ENCODE measurements at places on chromosomes 11 and 22.
A peak's percentile ranks its signal among the peaks of the same experiment; 100 is the strongest.

DNA sequence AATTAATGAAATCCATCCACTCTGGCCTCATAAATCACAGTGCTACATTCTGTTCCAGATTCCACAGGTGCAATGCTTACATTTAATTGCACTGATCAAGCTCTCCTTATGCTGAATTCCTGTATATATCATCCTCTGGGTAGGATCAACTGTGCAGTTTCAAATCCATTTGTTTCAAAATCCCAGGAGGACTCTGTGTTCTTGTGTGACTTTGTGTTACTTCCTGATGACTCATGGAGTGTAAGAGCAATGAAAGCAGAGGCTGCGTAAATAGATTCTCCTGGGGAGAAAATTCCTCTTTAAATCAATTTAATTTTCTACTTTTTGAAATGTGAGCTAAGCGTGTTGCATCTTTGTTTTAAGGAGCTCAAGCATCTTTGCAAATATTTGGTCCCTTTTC is 752.7 kb downstream of the METTL15 start:
- DNase-seq: no peak

DNA sequence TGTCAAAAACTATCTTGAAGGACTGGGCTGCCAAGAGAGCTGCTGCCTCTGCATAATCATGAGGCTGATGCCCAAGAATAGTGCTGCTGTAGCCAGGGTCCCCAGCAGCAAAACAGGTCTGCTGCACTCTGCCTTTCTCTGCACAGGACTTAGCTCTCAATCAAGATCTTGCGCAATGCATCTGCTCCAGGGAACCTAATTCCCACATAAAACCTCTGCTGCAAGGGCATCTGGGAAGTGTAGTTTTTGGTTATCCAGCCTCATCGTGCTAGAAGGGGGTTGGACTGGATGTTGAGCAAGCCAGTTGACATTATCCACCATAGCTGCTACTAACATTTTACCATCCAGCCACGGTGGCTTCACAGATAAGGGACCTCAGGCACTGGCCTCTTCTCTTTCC is 192.7 kb downstream of the C11orf91 start:
- no peak for DNase-seq

DNA sequence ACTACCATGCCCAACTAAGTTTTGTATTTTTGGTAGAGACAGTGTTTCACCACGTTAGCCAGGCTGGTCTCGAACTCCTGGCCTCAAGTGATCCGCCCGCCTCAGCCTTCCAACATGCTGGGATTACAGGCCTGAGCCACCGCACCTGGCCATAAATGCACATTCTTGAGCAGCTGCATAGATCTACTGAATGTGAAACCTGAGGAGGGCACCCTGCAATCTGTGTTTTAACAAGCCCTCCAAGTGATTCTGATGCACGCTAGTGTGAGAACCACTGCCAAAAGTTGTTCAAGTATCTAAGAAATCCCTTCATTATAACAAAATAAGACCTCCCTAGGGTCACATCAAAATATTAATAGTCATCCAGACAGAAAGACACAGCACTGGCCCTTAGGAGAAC is 89.3 kb downstream of the RDX start:
- peak; percentile 15 for DNase-seq

DNA sequence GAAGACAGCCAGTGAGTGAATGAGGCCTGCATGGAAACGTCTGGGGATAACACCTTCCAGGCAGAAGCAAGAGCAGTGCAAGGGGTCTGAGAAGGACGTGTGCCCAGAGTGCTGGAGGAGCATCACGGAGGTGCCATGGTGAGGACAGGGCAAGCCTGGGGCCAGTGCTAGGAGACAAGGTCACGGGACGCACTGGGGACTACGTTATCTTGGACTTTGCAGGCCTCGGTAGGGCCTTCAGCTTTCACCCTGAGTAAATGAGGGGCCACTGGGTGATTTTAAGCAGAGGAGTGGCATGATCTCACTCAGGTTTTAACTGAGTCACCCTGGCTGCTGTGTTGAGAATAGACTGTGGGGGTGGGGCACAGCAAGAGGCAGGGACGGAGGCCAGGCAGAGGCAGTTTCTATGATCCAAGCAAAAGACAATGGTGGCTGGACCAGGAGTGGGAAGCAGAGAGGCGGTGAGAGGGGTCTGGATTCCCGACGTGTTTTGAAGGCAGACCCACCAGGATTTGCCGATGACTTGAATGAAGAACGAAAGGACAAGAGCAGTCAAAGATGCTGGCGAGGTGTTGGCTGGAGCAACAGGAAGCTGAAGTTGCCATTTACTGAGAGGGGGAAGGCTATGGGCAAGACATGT is 102.7 kb upstream of the PARVA start:
- no peak for DNase-seq

DNA sequence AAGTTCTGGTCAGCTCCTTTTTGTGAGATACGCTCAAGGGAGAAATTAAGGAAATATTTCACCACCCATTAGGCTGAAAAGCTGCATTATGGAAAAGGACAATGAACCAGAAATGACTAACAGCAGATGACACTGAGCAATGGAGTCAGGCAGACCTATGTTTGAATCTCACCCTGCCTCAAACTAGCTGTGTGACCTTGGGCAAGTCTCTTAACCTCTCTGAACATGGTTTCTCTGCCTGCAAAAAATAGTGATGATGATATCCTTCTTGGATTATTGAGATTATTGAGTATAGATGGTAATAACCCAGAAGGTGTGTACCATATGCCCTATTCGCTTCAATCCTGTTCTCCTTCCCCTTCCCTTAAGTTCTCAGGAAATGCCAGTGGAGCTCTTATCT is 2.9 kb upstream of the PRDM11 start:
- no peak for DNase-seq

GRCh38 chr22:42719133-42719532 is 1.5 kb downstream of the A4GALT start:
- DNase-seq: no peak

DNA sequence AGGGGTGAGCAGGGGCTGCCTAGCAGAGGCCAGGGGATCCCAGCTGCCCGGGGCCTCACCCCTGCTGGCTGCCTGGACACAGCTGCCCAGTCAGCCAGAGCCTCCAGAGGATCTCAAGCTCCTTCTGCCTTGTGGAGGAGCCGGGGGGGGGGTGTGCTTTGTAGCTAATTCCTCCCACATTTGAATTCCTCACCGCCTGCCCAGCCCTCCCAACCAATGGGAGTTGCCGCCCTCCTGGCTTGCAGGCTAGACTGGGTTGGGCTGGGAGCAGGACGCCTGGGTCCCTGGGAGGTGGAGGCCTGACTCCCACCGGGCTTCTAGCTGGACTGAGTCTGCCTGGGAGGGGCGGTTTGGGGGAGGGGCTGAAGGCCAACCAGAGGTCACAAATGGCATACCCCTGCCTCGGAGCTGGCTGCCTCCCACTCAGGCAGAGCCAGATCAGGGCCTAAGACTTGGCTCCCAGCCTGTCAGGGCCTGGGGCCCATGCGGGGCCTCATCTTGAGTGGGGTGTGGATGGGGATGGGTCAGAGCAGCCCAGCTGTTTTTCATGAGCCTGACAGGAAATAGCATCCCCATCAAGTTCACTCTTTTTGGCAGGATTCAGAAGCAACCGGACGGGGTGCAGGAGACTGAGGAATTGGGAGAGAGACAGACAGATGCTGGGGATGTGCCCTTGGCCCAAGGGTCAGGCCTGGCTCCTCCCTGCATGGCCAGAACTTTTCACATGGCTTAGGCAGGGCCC is 29.2 kb upstream of the PDE2A start:
- DNase-seq: peak; percentile 86

- peak; percentile 47 for DNase-seq
Observed at GRCh38 chr22:20298803-20299745, 20.8 kb downstream of the DGCR6L start.

DNA sequence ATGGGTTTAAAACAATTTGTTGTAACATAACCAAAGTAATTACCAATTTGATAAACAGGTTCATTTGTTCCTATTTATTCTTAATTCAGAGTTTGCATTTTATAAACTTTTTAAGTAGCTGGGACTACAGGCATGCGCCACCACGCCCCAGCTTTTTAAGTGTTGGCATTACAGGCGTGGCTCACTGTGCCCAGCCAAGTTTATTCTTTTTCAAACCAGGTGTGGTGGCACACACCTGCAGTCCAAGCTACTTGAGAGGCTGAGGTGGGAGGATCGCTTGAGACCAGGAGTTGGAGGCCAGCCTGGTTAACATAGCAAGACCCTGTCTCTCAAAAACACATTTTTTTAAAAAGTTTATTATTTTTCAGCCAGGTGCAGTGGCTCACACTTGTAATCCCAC is 19.1 kb downstream of the PPFIA1 start:
- DNase-seq: no peak

- DNase-seq: no peak
Observed at GRCh38 chr22:49208768-49209252, 618.9 kb downstream of the BRD1 start.

DNA sequence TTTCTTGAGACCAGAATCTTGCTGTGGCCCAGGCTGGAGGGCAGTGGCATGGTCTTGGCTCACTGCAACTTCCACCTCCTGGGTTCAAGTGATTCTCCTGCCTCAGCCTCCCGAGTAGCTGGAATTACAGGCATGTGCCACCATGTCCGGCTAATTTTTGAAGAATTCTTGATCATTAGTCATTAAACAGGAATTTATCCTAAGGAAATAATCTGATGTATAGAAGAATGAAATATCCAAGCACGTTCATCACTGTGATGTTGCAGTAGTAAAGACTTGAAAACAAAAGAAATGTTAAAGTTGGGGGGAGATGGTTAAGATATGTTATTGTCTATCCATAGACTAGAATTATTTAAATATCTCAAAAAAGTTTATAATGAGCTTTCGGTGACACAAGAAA is 23.6 kb downstream of the CBL start:
- no peak for DNase-seq

GRCh38 chr11:33618351-33618710 is 82.3 kb downstream of the C11orf91 start:
- no peak for DNase-seq

- DNase-seq: peak; percentile 40
Observed at GRCh38 chr11:62832336-62833234, at the start of gene TEX54. Gene TEX54 (minus strand): TSS chr11:62832841.

GRCh38 chr22:37229012-37229804 is 14.9 kb downstream of the RAC2 start:
- DNase-seq: no peak

- DNase-seq: no peak
Observed at GRCh38 chr11:117414724-117415123, 87.1 kb downstream of the CEP164 start.

GRCh38 chr11:36123336-36124101 is 165.7 kb downstream of the COMMD9 start:
- DNase-seq: peak; percentile 48

GRCh38 chr11:35785287-35786167 is 123.0 kb downstream of the TRIM44 start:
- DNase-seq: no peak

- DNase-seq: peak; percentile 21
Observed at GRCh38 chr11:74466916-74467885, at the start of gene KCNE3. Gene KCNE3 (minus strand): TSS chr11:74467549. CDS start chr11:74457563, 9,986 bp downstream.

GRCh38 chr22:45688600-45689080 is 17.0 kb downstream of the ATXN10 start:
- DNase-seq: no peak

DNA sequence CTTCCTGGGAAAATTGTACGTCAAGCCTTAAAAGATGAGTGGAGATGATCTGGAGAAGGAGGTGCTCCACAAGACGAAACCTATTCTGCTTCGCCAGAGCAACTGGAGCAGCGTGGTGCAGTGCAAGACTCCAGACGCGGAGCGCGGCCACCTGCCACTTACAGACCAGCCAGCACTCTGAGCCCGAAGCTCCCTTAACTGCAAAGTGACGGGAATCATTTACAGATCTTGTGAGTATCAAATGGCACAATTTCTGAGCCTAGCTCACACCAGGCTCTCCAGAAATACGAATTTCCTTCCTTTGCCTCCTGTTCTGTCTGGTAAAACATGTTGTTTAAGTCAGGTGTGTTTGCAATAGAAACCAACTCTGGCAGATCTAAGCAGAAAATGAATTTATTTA is 369.3 kb downstream of the CADM1 start:
- DNase-seq: no peak

- no peak for DNase-seq
Observed at GRCh38 chr11:59403546-59403945, 22.7 kb downstream of the OR5A2 start.

DNA sequence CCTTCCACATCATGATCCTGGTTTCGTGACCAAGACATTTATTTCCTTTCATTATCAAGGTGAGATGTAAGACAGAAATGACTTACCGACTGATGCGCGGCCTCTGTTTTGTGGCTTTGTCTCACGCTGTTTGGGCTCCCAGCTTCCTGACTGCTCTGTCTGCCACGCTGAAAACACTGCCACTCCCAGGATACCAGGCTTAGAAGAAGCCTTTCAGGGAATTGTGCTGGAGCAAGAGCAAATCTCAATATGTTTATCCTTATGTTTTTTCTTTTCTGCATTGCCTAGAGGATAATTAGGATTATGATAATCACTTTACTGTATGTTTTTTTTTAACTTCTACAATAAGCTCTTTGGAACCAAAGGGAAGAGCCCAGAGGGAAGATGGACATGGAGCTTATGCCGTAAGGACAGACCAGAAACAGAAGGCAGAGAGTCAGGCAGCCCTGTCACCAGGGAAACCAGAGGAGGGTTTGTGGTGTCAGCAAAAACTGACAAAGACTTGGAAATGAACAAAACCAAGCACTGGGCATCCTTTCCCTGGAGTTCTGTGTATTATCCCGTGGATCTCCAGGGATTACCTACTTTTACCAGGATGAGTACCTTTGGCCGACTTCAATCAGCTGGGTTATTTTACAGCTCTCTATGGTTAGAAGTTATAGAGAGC is 68.2 kb upstream of the ISX start:
- no peak for DNase-seq

DNA sequence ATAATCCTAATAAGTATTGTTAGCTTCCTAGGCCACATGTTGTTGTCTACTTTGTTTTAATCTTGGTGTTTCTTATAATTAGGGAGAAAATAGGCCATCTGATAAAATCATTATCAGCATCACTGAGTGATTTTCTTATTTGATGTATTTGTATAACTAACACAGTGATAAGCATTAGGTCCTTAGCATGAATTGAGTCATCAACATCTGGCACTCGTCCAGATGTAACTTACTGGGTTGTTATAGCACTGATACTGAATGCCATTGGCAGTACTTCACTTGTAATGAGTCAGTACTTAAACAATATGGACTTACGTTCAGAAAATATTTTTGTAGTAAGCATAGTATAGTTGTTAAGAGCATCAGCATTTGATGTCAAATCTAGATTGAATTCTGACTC is 16.2 kb downstream of the API5 start:
- DNase-seq: no peak

- DNase-seq: no peak
Observed at GRCh38 chr22:35903571-35904335, 124.9 kb downstream of the RBFOX2 start.

DNA sequence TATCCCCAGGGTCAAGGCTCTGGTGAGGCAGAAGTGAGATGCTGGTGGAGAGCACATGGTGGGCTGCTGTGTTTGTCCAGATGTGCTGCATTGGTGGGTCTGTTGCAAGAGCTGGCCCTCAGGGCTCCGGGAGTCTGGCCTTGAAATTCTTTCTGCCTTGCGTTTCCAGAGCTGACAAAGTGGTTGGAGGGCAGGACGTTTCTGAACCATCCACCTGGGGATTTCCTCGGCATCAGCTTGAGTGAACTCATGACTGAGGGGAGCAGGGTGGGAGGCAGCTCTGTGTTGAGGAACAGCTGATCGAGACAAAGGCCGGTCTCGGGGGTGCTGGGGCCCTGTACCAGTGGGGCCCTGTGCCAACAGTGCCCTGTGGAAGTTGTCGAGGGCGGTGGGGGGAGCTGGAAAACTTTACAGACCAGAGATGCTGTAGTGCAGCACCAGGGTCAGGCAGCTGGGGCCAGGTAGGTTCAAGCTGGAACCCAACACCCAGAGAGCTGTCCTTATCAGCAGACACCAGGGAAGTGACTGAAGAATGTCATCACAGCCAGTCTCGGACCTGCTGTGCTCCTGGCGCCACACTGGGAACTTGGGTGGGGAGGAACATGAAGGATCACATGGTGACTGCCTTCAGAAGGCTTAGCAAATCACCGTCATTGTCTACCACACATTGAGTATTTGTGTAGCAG is 4.9 kb downstream of the TSKU start:
- DNase-seq: no peak

Measured in muscle of arm (tissue), 14 donors.